Left lung (tissue), 14 donors: ENCODE measurements at places on chromosomes 6 and 20.

DNA sequence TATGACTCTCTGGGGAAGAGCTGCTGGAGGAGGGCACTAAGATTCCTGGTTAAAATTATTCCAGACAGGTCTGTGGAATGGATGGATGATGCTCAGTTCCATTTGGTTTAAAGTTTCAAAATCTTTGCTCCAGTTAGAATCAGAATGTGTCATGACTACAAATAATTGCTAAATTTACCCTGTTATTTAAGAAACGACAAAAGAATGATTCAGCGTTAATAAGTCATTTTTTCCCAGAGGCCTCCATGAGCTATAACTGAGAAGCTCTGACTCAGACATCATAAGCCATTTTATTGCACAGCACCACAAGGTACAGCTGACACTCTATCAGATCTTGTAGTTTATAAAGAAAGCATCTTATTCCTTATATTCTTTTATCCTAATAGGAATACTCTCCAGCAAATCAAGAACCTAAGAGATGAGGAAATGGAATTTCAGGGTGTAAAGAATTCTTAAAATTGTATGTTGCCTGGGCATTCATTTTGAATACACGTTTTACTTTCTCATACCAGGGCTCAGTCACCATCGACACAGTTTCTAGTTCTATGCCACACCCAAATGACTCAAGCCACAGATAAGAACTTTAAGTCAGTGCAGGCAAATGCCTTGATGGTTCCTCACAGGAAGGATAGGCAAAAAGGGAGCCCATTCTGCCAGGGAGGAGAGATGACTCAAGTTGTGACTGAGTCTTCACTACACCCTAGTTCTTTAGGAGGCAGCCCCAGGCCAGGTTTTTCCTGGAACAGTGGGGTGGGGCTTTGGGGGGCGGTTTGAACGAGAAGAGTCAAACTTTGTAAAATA lies 636.0 kb downstream of the MMUT start:
- DNase-seq: no peak

DNA sequence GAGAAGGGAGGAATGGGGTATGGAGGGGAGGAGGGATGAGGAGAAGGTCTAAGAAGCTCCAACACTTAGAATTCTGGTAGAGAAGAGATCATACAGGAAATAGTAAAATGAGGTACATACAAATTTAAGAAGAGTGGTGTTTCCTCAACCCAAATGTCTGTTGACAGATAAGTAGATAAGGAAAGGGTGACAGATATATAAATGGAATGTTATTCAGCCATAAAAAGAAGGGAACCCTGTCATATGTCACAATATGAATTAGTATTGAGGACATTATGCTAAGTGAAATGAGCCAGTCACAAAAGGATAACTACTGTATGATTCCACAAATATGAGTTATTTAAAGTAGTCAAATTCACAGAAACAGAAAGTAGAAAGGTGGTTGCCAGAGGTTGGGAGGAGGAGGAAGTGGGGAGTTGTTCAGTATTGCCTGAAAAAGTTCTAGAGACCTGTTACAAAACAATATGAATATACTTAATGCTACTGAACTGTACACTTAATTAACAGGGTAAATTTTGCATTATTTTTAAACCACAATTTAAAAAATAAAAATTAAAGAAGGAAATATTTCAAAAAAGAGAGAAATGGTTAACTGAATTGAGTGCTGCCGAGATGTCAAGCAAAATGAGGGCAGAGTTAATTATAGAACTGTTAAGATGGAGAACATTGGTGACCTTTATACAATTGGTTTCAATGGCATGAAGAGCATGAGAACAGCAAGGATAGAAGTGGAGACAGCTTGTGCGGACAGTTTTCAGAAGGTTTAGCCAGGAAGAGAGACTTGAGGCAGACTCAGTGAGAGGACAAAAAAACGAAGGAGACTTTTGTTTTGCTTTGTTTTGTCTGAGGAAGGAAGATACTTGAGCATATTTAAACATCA lies 47.6 kb upstream of the ADGRF4 start:
- DNase-seq: no peak

DNA sequence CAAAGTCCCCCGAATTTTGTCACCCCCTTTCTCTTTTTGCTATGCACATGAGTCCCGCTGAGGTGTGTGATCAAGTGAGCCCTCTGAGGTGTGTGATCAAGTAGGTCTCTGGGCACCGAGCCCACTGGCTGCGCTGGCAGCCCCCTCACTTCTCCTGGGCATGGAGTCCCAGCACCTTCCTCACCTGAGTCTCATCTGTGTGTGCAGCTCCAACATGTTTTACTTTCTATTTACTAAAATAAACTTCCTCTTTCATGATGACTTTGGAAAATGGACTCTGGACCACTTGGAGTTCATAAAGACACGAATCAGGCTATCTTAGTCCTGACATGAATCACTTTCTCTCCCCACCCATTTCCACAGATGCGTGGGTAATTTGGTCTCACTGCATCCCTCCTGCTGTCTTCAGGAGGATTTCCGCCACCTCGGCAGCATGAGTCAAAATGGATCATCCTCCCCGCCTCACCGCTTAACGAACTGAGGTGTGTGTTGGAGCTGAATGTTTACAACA lies 39.8 kb downstream of the PRDM1 start:
- DNase-seq: no peak

DNA sequence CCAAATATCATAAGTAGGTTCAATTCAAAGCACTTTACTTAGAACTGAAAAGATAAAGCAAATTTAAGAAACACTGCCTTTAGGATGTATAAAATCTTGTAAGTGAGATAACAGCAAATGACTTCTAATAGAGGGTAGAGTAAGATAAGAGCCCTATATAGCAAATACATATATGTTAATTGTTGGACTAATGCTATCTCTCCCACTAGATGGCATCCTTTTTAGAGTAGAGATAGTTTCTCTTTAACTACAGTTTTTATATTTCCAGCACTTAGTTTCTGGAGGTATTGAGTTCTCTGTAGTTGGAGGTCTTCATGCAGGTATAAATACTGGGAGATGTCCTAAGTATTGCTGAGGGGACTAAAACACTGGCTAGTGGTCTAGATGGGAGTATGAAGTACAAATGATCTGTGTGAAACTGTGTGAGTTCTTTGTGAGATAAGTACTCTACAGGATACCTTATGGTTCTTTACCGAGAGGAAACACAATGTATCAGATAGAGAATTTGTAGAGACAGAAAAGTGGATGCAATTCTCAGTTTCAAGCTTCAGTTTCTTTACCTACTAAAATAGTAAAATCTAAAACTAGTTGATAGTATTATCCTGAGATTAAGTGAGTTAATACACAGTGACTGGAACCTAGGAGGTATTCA lies 399.3 kb downstream of the KHDRBS2 start:
- no peak for DNase-seq

DNA sequence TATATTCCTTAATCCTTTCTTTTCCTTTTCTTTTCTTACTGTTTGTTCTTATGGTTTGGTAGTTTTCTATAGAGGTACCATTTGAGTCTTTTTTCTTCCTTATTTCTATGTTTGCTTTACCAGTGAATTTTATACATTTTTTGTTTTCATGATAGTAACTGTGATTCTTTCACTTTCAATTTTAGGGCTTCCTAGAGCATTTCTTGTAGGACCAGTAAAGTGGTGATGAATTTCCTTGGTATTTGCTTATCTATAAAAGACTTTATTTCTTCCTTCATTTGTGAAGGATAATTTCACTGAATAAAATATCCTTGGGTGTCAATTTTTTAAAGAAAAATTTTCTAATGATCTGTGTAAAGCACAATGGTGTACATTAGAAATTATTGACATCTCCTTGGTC lies 637.4 kb downstream of the CD109 start:
- DNase-seq: no peak

DNA sequence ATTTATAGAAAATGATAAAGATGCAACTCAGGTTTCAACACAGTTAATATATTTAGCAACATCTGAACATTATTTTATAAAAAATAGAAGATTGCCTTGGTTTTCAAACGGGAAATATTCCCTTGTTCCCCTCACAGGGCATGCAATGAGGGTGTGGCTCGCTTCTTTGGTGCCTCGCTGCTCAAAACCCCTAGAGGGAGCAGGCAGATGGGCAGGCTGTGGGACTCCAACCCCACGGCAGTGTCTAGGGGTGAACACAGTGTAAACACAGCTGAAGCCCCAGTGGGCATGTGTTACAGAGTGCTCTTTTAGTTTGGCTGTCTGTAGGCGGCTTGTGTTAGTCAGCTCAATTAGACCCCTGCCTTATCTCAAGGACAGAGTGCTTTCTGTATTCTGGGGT lies 560.8 kb upstream of the IMPG1 start:
- DNase-seq: no peak

GRCh38 chr20:18943542-18943941 lies 130.0 kb downstream of the SCP2D1 start:
- no peak for DNase-seq

GRCh38 chr6:150043501-150044412 lies 18.4 kb upstream of the RAET1L start:
- no peak for DNase-seq

GRCh38 chr20:7159903-7160302 lies 392.4 kb downstream of the BMP2 start:
- DNase-seq: no peak

- no peak for DNase-seq
Observed at GRCh38 chr6:106648651-106649308, 19.4 kb downstream of the QRSL1 start.

DNA sequence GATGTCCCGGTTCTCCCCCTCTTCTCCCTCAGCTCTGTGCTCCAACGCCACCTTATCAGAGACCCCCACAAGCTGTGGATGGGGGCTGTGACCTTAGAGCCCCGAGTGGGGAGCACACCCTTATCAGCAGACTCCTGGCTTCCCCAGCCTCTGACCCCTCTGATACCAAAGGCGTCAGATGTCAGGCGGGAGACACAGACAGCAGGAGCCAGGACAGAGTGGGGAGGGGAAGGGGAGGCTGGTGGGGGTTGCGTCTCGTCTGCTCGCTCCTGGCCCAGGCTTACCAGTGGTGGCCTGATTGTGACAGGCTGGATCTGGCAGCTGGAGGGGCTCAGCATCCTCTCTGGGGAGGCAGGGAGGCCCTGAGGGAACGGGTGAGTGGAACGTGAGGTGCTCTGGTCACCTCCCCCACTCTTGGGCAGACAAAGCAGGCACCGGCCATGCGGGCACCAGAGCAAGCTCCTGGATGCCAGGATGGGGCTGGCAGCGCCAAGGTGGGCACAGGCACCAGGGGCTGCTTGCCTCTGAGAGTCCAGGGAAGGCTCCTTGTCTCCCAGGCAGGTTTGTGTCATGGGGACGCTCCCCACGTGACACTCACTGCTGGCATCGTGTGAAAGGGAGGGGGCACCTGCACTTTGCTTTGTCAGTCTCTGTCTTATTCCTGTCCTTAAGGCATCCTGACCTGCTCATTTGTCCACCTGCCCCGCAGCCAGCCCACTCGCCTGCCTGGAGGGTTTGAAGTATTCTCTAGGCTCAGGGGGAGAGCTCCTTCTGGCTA lies 27.8 kb upstream of the GATA5 start:
- DNase-seq: no peak

DNA sequence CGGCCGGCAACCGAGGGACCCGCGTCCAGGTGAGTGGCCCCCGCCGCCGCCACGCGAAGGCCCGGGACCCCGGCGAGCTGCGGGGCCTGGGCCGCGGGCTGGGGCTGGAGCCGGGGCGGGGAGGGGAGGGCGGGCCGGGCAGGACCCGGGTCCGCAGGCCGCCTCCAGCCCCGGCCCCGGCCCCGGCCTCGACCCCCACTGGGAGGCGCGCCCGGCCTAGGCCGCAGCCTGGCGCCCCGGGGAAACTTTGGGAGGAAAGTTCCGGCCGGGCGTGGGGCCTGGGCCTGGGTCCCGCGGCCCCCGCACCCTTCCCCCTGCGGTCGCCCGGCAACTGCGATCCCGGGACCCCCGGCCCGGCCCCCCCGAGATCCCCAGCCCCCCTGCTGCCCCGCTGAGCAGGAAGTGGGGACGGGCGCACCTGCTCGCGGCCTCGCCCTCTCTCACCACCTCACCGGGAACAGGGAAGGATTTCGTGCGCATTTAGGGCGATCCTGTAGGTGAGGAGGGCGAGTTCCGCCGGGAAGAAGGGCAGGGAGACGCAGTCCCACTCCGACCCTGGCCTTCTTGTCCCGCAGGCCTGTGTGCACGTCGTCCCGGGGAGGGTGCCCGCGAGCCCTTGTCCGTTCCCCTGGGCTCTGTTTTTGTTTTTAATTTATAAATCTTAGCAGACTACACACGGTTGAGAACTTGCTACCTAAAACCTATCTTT lies 402 bp downstream of the OSBPL2 start:
- DNase-seq: no peak

DNA sequence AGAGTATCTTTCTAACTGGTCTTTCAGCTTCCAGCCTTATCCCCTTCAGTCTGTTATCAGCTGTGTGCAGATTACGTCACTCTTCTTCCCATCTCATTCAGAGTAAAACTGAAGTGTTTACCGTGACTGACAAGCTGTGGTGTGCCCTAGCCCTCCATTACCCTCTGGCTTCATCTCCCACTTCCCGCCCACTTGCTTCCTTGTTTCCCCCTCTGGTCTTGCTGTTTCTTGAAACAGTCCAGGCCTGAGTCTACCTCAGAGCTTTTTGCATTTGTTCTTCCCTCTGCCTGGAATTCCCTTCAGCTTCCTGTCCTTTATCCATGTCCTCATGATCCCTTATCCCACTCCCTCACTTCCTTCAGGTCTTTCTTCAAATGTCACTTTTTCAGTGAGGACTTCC lies 66.9 kb downstream of the CARMIL1 start:
- DNase-seq: no peak

DNA sequence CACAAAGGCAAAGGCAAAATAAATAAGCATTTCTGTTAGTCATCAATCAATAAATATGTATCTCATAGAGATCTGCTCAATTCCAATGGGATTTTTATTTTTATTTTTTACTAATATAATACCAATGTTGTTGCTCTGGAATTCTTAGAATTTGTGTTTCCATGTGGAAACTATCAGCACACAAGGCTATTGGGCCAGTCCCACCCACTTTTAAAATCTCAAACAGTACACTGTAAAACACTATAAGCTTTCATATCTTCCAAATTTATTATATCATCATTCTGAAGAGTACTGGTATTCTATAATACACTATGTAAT lies 563.8 kb upstream of the MARCKS start:
- DNase-seq: no peak
